Heart right ventricle (tissue), 16 donors: ENCODE measurements at places on chromosomes 3 and 15. TPM values are rescaled to one million over a fixed set of nuclear protein-coding genes. Genes with fewer than 3 reads are reported as not detected.

DNA sequence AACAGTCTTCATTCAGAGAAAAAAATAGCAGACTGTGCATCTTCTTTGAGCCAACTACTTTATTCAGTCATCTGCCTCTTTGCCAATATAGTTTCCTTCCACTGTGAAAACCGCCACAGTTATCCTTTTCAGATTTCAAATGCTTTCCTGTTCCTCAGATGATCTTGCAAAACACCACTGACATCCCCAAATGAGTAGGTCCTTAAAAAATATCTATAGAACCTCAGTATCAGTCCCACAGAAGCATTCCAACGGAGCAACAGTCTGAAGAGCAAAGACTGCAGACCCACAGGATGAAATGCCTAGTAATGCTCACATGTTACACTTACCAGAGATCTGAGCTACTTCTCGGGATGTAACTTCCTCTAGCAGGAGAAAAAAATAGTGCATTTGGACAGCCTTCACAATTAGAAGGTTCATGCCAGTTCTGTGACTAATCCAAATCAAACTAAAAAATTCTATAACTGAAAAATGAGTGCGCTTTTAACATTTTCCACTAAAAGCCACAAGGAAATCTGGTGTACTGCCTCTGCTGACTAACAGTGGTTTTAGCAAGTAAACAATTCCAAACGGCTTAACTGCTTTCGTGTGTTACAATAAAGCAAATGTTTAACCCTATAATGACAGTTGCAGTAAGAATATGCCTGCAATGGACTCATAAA, at the start of gene ANKRD28:
ANKRD28 (minus strand) TSS at position 338 of the 662 bp plus-strand sequence. CDS start 1,458 bp downstream, outside the sequence.
- DNase-seq, result no peak
- no peaks in the 10 kb centered on the region for H3K36me3 ChIP-seq
- peaks cover 8% of the 10 kb centered on the region for H3K4me1 ChIP-seq

The MYEF2 gene
- polyA plus RNA-seq, result 3.8 TPM

- no peaks in the 10 kb centered on the region for H3K27me3 ChIP-seq
- H3K27ac ChIP-seq, result no peak overlapping the region
- no peaks in the 10 kb centered on the region for H3K36me3 ChIP-seq
- H3K4me3 ChIP-seq, result no peak overlapping the region
- DNase-seq, result no peak
Measured at GRCh38 chr3:2810723-2811122, 299.5 kb downstream of the IL5RA start.

The PCOLCE2 gene
- 57.8 TPM for polyA plus RNA-seq

DNA sequence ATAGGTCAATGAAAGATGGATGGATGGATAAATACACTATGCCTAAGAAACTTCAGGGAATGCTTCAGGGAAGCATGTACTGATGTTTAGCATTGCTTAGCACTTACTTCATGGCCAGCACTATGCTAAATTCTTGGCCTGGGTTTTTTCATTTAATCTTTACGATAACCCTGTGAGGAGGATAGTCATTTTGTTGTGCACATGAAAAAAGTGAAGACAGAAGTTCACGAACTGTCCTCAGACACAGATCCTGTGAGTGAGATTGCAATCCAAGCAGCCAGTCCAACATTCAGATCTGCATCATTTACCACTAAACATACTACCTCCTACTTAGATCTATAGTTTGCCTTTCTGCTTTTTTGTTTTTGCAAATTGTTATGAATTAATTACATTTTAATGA, 510.8 kb upstream of the AGTR1 start:
- no peak for DNase-seq
- no peaks in the 10 kb centered on the region for H3K27me3 ChIP-seq
- no peaks in the 10 kb centered on the region for H3K4me1 ChIP-seq
- H3K4me3 ChIP-seq, result no peak overlapping the region
- no peaks in the 10 kb centered on the region for H3K36me3 ChIP-seq

DNA sequence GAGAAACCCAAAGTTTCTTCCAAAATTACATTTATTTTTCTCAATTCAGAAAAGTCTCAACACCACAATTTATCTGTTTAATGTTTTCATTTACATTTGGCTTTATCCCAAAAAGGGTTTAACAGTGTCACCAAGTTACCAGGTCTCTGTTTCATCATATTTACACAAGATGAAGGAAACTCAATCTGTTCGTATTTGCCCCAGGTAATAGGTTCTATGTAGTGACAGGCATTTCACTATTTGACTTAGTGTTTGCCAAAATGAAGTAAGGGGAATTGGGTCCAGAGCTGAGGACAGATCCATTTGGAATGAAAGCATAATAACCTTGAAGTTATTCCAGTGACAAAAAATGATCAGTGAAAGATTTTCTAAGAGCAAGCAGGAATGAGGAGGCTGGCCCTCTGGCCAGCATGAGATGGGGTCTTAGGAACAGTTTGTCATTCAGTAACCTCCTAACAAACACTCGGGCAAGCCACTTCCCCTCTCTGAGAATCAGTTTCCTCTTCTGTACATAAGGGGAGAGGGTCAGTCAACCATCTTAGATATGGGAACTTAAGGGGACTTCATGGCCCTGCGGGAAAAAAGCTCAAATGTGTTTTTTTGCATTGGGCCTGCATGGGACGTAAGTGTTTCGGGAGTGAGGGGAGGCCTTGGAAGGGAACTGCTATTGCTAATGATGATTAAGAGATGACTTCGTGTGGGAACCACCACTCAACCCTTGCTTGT, 31.8 kb downstream of the UMPS start:
- no peak overlapping the region for H3K4me3 ChIP-seq
- H3K4me1 ChIP-seq, result peaks cover 16% of the 10 kb centered on the region
- no peak for DNase-seq
- H3K36me3 ChIP-seq, result peaks cover 51% of the 10 kb centered on the region

The MDFIC2 gene
- polyA plus RNA-seq, result 0.06 TPM

DNA sequence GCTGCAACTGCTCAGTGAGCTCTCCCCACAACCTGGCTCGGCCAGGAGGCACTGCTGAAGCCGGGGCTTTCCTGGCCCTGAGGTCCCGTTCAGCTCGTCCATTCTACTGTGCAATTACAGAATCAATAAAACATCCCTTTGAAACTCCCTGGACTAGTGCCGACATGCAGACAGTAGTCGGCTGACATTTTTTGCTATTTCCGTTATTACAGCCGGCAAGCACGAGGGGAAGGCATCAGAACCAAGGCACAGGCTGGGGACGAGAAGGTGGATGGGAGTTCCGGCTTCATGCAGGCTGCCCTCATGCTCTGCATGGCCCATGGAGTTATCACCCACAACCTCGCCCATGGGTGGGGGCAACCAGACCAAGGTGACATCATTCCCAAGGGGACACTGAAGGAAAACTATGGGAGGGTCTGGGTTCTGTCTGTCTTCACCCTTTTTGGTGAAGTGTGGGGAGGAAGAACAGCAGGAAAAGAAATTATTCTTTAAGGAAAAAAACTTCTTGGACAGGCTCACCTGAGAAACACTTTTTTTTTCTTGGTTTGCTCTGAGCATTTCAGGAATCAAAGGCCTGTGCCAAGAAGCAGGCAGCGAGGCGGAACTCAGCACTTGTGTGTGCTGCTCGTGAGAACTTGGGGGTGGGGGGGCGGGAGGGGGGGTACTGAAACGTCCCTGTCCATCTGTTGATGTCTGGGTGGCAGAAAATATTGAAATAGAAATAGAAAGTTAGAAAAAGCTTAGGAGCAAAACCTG, 154.5 kb downstream of the FOXP1 start:
- peak overlapping the region; percentile 27 for H3K27ac ChIP-seq
- peak; percentile 21 for DNase-seq
- H3K27me3 ChIP-seq, result no peaks in the 10 kb centered on the region
- peak overlapping the region; percentile 23 for H3K4me3 ChIP-seq

The NR2E3 gene
- polyA plus RNA-seq, result not detected

The ANKUB1 gene
- not detected for polyA plus RNA-seq

DNA sequence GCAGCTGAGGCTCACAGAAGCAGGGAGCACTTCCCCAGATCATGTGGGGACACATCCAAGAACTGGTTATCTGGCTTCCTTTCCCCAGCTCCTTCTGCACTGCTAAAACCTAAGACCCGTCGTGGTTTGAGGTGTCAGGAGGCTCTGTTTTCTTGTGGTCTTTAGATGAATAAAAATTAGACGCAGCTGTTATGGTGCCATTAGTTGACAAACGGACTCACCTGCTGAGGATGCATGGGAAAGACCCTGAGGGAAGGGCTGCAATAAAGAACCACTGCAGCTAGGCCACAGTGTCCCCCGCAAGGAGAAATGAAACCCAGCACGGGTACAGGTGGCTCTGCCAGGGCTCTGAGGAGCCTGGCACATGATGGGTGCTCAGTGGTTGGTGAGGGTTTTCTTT, 99.4 kb downstream of the IQSEC1 start:
- DNase-seq, result no peak
- H3K27me3 ChIP-seq, result no peaks in the 10 kb centered on the region
- H3K4me1 ChIP-seq, result peaks cover 37% of the 10 kb centered on the region
- no peak overlapping the region for H3K4me3 ChIP-seq
- no peak overlapping the region for H3K27ac ChIP-seq
- no peaks in the 10 kb centered on the region for H3K36me3 ChIP-seq

The CCR2 gene
- 0.15 TPM for polyA plus RNA-seq

The DAG1 gene
- polyA plus RNA-seq, result 50.9 TPM
